ENCODE measurements at places on chromosomes 1 and 21.

GRCh38 chr1:40248412-40248811 is 675 bp downstream of the TMCO2 start:
- no peak for DNase-seq

- DNase-seq: no peak
These were observed 211.5 kb downstream of the TRABD2B start for GRCh38 chr1:47785561-47786271.

GRCh38 chr1:223837206-223837605 is 8.5 kb downstream of the TP53BP2 start:
- no peak for DNase-seq

DNA sequence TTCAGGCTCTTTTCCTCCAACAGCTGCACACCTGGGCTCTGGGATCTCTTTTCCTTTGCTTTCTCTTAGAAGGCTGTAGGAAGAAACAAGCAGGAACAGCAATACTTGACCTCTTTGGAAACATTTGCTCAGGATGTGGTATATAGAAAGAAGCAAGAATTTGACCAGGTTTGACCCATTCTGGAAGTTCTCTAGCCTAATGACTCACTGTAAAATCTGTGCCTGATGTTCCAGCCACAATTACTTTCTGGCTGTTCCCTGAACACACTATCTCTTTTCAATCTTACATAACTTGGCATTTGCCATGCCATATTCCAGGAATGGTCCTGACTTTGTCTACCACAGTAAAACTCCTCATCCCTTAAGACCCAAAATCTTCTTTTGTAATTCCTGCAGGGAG is 419.9 kb upstream of the DAB1 start:
- no peak for DNase-seq
